Stimulated activated CD4-positive, alpha-beta T cell treated with anti-CD3 and anti-CD28 coated beads, Interleukin-1b, Interleukin-23, amount 100 ng/mL, for 1 hour (primary cell): ENCODE measurements at places on chromosomes 3 and 15.

DNA sequence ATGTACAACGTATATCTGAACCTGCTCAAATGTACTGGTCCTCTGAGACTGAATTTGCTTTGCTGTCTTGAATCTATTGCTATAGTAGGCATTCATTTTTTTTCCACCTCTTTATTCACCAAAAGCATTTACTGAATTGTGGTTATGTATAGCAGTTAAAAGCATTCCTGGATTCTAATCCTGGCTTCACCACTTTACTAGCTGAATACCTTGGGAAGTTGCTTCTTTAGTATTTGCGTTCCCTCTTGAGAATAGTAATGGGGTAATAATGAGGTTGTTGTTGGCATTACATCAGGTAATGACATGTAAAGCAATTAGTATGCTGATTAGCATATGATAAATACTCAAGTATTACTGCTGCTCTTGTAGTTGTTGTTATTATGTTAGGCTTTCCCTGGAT, 29.1 kb downstream of the MEF2A start:
- DNase-seq, result no peak

GRCh38 chr3:148737104-148737530, 39.4 kb downstream of the AGTR1 start:
- no peak for DNase-seq

GRCh38 chr3:15796331-15796730, 1.4 kb downstream of the ANKRD28 start:
- no peak for DNase-seq

DNA sequence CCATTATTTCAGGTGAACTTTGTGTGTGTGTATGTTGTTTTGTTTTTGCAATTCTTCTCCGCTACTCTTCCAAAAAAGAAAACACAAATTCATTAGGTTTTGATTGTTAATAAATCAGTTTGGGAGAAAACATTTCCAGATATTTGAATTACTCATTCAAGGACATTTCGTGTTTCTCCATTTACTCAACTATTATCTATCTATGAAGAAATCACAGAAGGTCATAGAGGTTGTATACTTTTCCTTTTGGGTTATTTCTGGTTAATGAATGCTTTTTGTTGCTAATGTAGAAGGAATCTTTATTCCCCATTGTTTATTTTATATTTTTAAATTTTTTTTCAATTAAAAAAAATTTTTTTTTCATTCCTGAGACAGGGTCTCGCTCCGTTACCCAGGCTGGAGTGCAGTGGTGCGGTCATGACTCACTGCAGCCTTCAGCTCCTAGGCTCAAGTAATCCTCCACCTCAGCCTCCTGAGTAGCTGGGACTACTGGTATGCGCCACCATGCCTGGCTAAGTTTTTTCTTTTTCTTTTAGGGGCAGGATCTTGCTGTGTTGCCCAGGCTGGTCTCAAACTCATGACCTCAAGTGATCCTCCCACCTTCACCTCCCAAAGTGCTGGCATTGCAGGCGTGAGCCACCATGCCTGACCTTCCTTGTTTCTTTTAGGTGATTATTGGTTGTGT, 28.4 kb downstream of the IGF1R start:
- no peak for DNase-seq

GRCh38 chr3:193805448-193805847, 212.4 kb downstream of the OPA1 start:
- DNase-seq, result no peak

DNA sequence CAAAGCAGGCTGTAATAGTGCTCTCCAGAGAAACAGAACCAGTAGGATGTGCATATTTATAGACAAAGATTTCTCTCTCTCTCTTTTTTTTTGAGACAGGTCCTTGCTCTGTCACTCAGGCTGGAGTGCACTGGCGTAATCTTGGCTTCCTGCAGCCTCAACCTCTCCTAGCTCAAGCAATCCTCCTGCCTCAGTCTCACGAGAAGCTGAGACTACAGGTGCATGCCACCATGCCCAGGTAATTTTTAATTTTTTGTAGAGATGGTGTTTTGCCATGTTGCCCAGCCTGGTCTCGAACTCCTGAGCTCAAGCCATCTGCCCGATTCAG, 67.1 kb upstream of the CHD2 start:
- no peak for DNase-seq

- DNase-seq, result no peak
These were observed at the start of gene PRSS50 for GRCh38 chr3:46717447-46718231. Gene PRSS50, minus strand, starts transcription at chr3:46717869. Its CDS starts 45 bp downstream, at chr3:46717824.

DNA sequence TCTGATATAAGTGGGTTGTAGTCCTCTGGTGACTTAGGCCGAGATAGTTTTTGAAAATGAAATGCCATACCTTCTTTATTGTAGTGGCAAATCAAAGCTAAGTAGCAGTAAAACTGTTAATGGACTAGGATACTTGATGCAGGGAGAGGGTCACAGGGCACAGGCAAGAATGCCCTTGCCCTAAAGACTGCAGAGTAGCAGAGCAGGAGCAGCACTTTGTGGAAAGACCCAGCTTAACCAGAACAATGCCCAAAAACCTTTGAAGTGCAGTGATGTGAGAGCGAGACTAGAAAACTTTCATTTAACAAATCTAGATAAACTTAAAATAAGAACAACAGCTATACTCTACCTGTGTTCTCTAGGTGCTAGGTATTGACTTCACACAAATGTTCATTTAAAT, 121.9 kb downstream of the MBNL1 start:
- no peak for DNase-seq

DNA sequence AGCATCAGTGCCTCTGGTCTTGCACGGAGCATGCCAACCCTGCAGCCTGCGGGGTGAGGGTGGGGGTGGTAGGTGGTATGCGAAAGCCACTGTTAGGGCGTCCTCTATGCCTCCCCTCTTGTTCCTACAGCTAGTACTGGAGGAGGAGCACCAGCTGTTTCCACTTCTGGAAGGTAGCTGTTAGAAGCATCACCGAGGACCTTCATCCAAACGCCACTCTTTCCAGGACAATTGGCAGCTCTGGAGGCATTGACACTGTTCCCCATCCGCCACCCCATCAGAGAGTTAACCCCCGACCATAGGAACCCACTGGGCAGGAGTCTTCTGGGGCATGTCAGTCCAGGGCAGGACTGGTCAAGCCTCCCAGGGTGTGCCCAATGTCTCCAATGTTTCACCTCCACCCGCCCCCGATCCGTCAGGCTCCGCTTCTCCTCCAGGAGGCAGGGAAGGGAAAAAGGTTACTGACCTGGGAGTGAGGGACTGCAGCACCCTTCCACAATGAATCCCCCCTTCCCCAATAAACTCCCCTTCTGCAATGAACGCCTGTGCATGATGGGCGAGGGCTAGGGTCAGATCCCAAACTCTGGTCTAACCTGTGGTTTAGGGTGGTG, 487 bp downstream of the DUOX2 start:
- no peak for DNase-seq

GRCh38 chr3:116040152-116040551, 405.1 kb downstream of the LSAMP start:
- DNase-seq, result no peak

- no peak for DNase-seq
These were observed 207.6 kb downstream of the MAGI1 start for GRCh38 chr3:65830948-65831732.

GRCh38 chr15:49901321-49901720, 217.7 kb downstream of the ATP8B4 start:
- no peak for DNase-seq

DNA sequence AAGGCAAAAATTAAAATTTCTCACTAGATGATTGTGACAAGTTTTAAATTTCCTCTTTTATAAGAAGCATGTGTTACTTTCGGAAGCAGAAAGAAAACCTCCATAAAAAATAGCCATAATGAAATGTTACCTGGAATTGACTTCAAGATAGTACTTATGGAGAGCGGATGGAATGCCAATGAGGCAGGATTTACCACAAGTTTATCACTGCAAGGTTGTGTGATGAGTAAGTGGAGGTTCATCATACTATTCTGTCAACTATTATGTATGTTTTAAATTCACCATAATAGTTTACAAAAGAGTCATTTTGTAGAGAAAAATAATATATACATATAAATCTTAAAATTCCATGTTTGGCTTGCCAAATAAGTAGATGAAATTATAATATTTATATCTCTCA, 230.3 kb downstream of the SCAPER start:
- no peak for DNase-seq

GRCh38 chr15:79455361-79455760, 23.2 kb downstream of the MINAR1 start:
- no peak for DNase-seq

- no peak for DNase-seq
These were observed 515 bp downstream of the ADAM10 start for GRCh38 chr15:58748852-58749531.

DNA sequence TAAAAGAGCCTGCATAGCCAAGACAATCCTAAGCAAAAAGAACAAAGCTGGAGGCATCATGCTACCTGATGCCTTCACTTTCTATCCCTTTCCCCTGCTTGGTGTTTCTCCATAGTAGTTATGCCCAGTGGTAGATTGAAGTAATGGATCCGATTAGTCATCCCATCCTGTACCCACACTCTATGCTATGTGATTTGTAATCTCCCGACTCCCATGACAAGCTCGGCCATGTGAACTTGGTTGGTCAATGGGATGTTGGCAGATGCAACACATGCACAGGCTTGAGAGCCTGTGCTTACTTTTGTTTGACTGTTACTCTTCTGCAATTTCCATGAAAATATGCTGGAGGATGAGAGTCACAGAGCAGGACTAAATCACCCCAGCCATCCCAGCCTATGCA, 334.9 kb upstream of the DPH6 start:
- DNase-seq, result no peak

- DNase-seq, result no peak
These were observed 545.3 kb downstream of the GBE1 start for GRCh38 chr3:81216192-81216591.

GRCh38 chr3:44661189-44661588, 12.7 kb downstream of the ZNF35 start:
- no peak for DNase-seq

GRCh38 chr15:91311986-91312385, 211.9 kb downstream of the SV2B start:
- no peak for DNase-seq

DNA sequence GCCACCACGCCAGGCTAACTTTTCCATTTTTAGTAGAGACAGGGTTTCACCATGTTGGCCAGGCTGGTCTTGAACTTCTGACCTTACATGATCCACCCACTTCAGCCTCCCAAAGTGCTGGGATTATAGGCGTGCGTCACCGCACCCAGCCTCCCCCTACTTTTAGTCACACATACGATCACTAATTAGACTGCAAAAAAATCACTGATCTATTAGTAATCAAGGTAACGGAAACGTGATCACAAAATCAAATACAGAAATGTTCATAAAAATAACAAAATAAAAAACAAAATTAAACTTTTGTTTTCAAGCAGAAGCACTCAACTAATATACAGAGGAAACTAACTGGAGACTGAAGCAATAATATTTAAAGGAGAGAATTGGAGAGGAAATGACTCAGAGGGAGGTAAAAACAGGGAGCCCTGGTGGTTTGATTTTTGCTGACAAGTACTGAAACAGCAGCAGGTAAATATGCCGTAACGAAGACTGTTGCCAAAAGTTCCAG, 4.6 kb downstream of the WDR53 start:
- no peak for DNase-seq

DNA sequence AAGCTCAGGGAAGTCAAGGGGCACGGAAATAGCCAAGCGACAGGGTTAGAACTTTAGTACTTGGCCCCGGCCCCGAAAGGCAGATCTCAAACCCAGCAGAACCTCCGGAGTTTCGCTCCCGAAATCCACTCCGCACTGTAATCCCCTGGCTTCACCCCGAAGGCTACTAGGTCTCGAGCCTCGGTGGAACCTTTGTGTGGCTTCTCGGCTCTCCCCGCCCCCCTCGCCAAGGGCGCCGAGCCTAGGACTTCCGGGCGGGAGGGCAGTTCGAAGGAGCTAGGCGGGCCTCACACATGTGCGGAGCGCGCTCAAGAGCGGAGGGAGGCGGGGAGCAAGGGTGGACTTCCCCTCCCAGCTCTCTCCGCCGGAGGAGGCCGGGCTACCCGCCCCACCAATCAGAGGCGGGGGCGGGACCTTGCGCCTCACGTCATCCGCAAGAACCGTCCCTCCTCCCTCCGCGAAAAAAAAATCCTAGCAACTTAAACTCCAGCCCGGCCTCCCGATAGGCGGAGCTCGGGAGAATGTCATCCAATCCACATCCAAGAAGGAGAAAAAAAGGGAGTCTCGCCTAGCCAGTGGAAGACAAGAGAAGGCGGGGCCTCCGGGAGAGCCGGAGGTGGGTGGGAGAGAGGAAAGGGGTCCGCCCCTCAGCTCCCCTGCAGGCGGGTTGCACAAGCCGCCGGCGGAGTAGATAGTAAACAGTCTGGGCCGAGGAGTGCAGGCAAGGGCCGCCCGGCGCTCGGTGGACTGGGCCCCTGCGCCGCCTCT, 2.4 kb upstream of the SIN3A start:
- DNase-seq, result peak; percentile 95

DNA sequence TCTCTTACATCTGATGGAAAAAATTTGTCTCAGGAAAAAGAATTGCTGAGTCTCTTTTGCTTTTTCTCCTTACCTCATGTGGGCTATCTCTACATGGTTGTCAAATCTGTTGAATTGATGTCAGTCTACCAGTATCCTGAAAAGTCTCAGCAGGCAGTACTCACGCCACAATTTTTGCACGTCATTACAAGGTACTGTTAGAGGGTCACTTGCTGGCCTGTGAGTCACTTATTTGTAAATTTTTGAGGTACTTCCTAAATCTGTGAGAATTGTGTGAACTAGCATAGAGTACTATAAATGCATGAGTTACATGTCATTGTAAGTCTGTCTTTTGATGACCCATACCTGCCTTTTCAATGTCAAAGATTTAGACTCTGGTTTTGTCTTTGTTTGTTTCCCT, 15.9 kb downstream of the HPS3 start:
- DNase-seq, result no peak

DNA sequence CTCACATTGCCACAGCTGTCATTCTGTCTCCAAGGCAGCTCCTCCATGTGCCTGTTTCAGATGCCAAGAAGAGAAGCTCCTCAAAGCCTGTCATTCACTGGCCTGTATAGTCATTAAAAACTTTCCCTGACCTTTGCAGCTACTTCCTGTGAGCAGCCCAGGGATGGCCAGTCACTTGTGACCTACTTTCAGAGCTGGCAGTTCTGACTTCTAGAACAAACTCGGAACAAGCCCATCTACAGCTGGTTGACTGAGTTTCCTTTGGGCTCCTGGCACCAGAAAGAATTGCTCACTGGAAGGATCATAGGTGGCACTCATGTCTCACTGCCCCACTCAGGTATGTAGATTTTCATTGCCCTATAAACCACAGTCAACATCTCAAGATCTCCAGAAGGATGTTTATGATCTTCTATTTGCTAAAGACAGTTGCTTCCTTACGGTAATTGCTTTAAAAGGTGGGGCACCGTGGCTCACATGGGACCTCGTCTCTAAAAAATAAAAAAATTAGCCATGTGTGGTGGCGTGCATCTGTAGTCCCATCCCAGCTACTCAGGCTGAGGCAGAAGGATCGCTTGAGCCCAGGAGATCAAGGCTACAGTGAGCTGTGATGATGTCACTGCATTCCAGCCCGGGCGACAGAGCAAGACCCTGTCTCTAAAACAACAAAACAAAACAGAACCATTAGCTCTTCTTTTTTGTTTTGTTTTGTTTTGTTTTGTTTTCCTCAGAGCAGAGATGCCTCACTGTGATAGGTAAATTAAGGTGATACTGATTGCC, 11.2 kb upstream of the ATP13A3 start:
- no peak for DNase-seq
